Urothelium cell line (cell line): ENCODE measurements at places on chromosomes 11 and 22.

- DNase-seq, result no peak
Observed at GRCh38 chr11:10477690-10478046, 22.6 kb downstream of the AMPD3 start.

- DNase-seq, result peak; percentile 54
Observed at GRCh38 chr11:1877211-1878136, 14.2 kb downstream of the PRR33 start.

DNA sequence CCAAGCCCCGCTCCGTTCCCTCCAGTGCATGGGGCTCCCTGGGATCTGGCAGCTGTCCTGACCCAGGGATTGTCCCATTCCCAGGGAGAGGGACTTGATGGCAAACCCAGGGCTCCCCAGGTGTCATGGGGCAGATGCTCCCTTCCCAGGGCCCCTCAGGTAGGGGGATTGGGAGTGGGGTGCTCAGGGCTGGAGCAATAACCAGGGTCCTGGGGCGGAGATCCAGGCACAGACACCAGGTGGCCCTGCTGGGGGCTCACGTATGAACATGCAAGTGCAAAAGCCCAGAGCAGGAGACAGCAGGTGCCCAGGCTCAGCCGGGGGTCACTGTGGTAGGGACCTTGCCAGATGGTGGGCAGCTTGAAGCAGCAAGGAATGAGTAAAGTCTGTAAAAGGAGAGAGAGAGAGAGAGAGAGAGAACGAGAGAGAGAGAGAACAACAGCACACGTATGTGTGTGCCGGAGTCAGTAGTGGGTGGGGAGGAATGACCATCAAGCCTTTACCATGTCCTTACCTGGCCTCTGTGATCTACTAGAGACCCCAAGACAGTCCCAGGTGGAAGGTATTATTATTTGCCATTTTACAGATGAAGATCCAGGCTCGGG, 19.3 kb upstream of the MPPED1 start:
- DNase-seq, result no peak

- no peak for DNase-seq
Observed at GRCh38 chr11:63816166-63816565, 2.9 kb downstream of the SPINDOC start.

GRCh38 chr11:18172666-18173065, at the start of gene MRGPRX4:
TSS of gene MRGPRX4 (plus strand) at chr11:18172837. CDS start at chr11:18173257, 420 bp downstream.
- DNase-seq, result no peak

- DNase-seq, result peak; percentile 86
Observed at GRCh38 chr11:76783896-76784813, 999 bp downstream of the TSKU start.

DNA sequence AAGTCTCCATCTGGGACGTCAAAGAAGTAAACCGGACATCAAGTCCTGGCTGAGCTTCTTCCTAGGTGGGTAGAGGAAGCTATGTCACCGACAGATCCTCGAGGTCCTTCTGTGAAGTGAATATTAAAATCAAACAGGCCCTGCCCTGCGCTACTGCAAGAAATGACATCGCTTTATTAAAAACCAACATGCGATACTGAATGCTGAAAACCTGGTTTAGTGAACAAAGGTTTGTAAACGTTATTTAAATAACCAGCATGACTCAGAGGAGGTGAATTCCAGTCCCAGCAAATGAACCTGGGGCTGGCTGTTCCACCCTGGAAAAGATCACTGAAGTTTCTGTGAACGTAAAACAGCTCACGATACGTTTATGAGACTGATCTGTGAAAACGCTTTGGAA, 645 bp downstream of the RTCB start:
- DNase-seq, result no peak

DNA sequence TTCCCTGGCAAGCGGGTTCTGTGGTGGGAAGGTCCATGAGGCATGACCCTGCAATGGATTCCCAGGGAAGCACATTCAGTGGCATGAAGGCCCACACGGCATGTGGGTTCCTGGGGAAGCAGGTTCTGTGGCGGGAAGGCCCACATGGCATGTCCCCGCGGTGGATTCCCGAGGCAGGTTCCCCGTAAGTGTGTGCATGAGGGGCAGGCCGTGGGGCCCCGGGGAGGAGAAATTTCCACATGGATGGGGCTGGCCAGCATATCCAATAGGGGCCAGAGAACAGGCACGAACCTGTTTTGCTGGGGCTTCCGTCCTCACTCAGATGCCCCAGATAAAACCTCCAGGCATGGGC, 83.7 kb downstream of the PHF21B start:
- DNase-seq, result no peak

DNA sequence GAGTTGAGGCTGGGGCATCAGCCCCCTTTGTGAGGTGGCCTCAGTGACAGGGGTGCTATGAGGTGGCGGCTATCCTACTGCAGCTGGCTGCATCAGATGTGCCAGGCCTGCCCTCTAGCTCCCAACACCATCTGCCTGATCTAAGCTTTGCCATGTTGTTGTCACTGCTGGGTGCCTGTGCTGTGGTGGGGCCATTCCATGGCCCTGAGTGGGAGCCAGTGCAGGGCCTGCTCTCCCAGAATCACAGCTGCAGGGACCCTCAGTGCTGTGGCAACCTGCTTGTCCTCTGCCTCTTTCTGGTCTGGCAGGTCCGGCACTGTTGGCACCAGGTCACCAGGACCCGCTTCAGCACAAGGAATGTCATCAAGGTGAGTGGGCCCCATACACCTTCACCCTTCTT, 1.8 kb upstream of the SNU13 start:
- no peak for DNase-seq

GRCh38 chr22:37290737-37291136, 8.4 kb downstream of the CYTH4 start:
- no peak for DNase-seq

DNA sequence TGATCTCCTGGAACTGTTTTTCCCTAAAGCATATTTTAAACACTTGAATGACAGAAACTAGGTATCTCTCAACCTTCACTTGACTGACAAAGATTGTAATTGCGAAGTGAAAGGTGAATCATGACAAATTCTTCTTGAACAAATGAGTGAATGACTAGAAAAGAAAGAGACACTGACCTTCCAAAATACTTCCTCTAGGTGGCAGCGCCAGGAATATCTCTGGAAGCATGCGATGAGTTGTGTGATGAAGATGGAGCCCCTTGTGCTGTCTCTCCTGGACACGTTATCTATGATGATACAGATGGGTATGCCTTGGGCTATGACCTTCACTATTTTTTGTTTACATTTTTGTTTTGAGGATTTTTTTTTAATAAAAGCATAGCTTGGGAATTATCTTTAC, 7.0 kb upstream of the CASP12 start:
- no peak for DNase-seq

GRCh38 chr11:1830004-1830321, 4.8 kb upstream of the SYT8 start:
- no peak for DNase-seq

DNA sequence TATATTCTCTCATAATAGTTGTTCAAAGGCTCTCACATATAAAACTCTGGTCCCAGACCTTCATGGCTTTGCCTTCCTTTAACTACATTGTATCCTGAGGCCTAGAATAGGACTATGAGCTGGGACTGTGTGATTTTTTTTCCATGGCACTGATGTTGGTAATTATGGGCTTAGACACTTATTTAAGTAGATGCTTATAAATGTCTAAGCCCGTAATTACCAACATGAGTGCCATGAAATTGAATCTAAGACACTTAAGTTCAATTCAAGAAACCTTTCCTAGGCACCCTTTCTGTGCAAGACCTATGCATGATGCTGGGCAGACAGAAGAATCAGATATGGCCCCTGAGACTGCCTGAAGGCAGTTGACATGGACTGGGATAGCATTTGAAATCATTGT, 63.0 kb downstream of the P4HA3 start:
- no peak for DNase-seq

DNA sequence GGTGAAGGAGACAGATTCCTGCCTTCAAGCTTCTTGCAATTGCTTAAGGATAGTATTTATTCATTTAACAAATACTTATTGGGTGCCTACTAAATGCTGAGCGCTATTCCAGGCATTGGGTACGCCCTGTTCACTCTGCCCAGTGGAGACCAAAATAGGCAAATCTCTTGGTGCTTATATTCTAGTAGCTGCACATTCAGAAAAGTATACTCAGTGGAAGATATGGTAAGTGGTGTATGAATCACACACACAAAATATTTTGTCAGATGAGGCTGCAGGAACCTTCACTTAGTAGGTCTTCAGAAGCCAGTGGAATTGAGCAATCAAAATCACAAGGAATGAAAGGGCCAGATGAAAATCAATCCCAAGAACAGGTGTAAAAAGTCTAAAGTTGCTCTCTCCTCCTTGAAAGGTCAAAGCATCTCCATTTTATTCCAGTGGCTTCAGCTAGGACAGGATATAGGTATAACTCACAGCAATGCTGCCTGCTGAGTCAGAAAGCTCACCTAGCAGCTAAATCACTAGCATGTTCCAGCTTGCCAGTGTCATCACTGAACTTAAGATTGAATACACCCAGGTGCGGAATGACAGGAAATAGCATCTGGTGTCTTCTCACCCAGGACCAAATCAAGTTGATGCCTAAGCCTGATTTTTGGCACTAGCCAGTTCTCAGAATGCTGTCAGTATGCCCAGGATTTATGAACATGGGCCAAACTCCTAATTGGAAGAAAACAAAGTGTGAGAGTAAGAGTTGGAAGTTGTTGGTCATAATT, 83.9 kb downstream of the AMOTL1 start:
- DNase-seq, result no peak

DNA sequence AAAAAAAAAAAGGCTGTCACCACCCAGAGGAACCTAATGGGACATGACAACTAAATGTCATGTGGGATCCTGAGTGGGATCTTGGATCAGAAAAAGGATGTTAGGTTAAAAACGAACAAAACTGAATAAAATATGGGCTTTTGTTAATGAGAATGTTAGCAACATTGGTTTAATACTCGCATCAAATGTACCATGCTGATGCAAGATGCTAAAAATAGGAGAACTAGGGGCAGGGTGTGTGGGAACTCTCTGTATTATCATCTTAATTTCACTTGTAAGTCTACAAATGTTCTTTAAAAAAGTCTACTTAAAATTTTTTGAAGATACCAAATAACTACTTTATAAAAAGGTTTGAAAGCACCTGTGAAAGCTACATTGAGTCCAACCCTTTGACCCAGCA, 88.8 kb upstream of the PRR5 start:
- DNase-seq, result no peak

DNA sequence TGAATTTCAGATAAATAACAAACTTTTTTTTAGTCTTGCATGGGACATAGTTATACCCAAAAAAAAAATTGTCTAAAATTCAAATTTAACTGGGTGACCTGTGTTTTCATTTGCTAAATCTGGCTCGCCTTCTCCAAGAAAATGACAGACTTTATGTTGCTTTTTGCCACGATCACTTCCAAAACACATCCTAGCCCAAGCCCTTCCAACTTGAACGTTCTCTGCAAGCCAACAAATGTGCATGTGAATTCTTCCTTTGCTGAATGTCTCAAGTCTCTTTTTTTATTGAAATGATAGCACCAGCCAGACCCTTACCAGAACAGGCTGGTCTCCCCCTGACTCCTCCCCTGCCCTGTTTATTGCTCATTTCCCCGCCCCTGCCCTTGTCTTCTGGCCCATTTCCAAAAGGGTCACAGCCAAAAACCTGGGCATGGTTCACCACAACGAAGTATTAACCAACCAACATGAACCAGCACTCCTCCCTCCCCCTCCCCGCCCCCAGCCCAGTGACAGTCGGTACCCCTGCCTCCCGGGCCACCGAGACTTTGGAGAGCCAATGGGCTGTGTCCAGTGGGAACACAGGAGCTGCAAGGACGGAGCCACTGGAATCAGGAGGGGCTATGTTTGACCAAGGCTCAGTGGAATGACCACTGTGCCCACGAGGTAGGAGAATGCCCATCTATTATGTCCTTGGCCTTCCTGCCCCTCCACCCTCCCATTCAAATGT, 63.2 kb downstream of the BTG4 start:
- DNase-seq, result no peak

DNA sequence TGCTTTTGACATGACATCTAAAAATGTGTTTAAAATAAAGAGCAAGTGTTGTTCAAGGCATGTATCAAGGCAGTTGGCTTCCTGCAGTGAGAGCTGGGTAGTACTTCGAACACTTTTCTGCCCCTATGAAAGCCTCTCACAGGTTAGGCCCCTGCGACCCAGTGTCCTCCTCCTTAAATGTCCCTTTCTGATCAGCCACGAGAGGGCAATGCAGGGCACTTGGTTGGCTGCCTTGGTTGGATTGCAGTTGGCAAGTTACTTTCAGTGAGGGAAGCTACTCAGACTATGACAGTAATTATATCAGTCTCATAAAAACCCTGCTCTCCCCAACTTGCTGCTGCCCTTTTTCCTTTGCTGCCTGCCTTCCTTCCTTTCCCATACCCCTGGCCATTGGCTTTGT, 743.8 kb downstream of the NTM start:
- DNase-seq, result peak; percentile 18

GRCh38 chr11:108302121-108302785, 79.4 kb downstream of the ATM start:
- no peak for DNase-seq

DNA sequence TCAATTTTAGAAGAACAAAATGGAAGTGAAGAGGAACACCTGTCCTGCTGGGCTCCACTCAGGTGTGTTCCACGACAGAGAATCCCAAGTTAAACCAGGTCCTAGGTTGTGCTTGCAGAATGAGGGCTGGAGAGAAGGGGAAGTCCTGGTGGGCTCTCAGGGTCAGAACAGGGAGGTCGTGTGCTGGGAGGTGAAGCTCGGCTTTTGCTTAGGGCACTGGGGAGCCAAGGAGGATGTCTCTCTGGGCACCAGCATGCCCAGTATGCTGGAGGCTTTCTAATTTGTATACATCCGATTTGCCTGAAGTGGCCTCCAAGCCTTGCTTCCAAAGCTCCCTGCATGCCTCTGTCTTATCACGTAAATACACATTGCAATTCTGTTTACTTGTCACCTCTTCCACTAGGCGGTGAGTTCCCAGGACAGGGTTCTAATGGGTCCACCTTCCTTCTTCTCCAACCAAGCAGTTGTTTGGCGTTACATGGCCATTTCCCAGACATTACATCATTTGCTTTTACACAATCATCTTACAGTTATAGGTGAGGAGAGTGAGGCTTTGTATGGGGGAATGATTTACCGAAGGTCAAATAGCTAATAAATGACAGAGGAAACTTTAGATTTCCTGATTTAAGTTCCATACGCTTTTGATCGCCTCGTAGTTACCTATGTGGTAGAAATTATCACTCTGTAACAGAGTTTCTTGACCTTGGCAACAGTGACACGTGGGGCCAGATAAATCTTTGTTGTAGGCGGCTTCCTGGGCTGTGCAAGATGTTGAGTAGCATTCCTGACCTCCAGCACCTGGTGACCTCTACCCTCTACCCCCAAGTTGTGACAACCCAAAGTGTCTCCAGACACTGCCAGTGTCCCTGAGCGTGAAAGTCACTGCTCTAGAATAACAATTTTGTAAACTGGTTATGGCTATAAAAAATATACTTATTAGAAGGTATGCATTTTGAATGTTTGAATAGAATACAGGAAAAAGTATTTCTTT, 901.5 kb downstream of the TBC1D22A start:
- DNase-seq, result no peak

DNA sequence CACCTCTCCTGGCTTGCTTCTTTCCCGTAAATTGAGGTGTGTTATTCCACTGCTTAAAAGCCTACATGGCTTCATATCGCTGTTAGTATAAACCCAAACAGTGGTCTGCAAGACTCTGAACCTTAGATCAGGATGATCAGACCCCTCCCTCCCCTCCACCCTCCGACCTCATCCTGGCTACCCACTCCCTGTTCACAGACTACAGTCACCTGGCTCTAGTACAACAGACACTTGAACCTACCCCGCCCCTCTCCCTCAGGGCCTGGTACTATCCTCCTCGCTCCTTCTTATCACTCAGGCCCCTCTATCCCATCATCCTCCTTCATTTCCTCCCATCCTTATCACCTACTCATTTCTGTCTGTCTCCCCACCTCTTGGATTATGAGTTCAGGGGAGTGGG, 20.1 kb downstream of the PTPRJ start:
- DNase-seq, result no peak
